ENCODE measurements at places on chromosomes 4 and X.

- no peak for DNase-seq
Measured at GRCh38 chrX:35773958-35774564, 24.1 kb upstream of the MAGEB16 start.

DNA sequence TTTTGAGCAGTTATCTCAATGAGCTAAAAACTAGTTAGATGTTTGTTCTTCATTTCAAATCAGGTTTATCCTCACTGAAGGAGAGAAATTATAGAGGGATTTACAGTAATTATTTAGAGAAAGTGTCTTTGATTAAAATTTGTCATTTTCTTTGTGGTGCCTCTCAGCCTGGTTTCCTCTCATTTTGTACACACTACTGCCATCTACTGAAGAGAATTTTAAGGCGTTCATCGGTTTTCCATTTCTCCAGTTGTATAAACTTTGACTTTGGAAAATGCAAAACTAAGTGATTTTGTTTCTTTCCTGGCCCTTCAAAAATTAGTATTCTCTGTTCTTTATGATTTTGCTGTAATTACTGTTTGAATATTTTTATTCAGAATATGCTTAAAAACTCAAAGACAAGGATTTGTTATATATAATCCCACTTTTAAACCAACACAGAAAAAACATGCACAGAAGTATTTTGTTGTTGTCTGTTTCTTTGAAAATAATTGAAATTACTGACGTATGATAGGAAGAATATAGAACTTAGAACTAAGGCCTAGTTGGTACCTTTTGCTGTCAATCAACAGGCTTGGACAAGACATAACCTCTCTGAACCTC is 34.4 kb upstream of the ANXA3 start:
- DNase-seq, result no peak

- no peak for DNase-seq
Measured at GRCh38 chrX:108224727-108225621, 133.4 kb downstream of the ATG4A start.

DNA sequence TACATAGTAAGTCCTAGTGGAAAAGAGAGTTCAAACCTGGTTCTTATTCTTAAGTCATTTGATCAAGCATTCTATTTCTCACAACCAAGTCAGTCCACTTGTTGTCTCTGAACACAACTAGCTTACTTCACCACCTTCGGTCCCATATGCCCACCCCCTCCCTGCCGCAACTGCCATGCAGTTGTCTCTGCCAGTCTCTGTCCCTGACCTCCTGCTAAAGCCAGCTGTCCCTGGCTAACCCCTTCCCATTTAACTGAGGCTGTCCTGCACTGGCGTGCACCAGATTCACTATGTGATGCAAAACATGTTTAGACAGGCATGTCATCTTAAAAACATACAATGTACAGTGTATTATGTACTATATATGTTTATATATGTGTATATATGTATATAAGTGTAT is 12.7 kb downstream of the FRAS1 start:
- no peak for DNase-seq

DNA sequence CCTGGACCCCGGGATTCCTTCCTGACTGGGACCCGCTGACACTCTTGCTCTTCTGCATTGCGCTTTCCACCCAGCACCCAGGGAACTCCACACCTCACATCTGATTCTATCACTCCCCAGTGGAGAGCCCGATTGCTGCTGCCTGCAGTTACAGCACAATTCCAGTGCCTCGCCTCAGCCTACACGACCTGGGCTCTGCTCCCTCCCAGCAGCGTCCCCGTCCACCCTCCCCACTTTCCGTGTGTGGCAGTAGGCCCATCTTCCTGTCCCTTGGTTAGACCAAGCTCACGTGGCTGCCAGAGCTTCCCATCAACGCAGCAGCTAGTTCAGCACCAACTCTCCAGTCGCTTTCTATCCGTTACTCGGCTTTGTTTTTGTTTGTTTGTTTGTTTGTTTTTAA is 66.6 kb upstream of the SORBS2 start:
- DNase-seq, result no peak

DNA sequence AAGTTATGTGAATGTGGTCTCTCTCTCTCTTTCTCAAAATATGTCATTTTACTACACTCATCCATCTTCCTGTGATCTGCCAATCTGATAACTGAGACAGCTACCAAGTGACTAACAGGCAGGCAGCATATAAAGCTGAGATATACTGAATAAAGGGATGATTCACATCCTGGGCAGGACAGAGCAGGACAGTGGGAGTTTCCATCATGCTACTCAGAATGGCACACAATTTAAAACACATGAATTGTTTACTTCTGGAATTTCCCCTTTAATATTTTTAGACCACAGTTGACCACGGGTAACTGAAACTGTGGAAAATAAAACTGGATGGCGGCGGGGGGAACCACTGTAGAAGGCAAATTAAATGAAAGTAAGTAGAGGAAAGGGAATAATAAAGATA is 58.6 kb upstream of the DCTD start:
- DNase-seq, result no peak

- no peak for DNase-seq
Measured at GRCh38 chr4:568351-568652, 7.8 kb downstream of the TMEM271 start.

DNA sequence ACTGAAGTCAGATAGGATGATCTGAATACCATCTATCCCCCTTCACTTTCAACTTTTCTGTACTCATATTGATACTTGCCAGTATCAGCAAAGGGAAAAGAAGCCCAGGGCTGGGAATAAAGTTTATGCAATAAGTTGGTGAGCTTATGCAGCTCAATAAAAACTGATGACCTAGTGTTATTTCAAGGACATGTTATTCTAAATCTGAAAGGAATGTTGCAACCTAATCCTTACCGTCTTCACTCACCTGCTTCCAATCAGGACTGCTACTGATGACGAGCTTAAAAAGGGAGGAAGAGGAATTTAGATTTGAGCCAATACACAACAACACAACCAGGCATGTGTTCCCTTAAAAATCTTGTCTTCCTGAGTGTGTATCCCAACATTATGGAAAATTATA is 419.9 kb downstream of the SPRY1 start:
- no peak for DNase-seq

GRCh38 chr4:87423317-87424098 is 1.1 kb downstream of the NUDT9 start:
- DNase-seq, result no peak

- no peak for DNase-seq
Measured at GRCh38 chr4:107548211-107548905, 171.7 kb downstream of the PAPSS1 start.

DNA sequence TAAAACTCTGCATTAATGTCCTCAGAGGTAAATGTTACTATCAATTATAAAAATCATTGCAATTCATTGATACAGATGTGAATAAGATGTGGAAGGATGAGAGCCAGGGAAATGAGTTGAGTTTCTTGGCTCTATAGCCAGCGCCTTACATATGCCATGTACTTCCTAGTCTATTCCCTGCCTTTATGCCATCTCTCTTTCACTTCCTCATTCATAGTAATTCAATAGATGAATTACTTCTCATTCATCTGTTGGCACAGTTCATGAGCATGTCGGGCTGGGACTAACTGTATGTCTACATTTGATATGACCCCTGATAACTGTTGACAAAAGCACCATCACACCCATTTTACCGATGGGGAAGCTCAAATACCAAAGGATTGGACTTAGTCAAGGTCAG is 55.7 kb downstream of the LNX1 start:
- DNase-seq, result no peak

DNA sequence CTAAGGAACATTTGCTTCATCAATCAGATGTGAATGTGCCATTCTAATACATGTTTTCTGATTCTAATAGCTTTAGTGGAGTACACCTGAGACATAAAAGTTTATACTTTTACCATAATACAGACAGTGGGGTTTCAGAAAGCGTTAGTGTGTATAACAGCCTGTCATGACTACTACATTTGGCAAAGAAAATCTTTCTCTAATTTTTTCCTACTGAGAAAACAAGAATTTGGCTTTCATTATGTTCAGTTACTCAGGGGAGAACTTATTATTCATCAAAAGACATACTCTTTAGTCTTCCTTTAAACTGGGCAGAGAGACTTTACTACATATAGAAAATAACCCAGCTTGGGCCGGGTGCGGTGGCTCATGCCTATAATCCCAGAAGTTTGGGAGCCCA is 104.9 kb downstream of the PCDH18 start:
- no peak for DNase-seq

GRCh38 chrX:118503260-118504041 is 7.8 kb downstream of the DOCK11 start:
- no peak for DNase-seq

DNA sequence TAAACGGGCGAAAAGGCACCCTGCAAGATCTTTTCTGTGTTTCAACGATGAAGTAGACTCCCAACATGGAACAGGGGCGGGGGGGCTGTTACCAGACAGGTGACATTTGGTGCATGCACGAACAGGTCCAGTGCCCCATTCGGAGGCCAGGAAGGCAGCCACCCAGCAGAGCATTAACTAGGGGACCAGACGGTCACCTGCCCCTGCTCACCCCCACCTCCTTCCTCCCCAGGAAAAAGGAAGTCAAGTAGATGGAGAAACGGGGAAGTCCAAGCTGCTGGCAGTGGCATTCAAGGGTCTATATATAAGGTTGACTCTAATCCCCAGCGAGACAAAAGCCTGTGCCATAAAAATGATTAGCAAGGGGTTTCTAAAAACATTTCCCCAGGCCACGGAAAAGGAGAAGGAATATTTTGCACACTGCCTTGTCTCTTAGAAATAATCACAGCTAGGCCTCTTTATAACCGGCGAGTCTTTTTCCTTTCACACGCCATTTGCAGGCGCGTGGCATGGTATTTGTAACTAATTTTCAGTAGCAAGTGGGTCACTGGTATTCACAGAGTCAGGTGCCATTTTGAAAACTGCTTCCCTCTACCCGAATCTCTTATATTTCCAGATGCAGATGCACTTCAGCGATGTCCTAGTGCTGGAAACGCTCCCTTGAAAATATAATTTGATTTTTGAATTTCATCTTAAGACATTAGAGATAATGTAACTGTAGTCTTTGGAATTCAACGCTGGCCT is 1.2 kb upstream of the TMSB4X start:
- DNase-seq, result no peak

- no peak for DNase-seq
Measured at GRCh38 chr4:10925996-10926395, 241.4 kb upstream of the CLNK start.

GRCh38 chr4:119955256-119955655 is 111.4 kb downstream of the MAD2L1 start:
- DNase-seq, result no peak

- no peak for DNase-seq
Measured at GRCh38 chr4:80489798-80490197, 154.3 kb downstream of the CFAP299 start.

GRCh38 chr4:87697272-87697671 is 47.2 kb downstream of the DMP1 start:
- no peak for DNase-seq

DNA sequence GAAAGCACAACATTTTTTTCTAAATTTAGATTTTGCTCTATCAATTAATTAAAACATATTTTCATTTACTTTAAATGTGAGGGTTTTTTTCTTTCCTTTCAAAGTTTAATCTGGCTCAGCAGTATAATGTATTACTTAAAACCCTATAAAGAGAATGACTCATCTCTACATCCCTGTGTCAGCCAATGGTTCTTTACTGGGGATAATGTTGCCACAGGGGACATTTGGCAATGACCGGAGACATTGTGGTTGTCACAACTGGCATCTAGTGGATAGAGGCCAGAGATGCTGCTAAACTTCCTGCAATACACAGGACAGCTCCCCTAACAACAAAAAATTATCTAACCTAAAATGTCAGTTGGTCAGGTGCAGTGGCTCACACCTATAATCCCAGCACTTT is 53.8 kb downstream of the SYNPO2 start:
- no peak for DNase-seq

DNA sequence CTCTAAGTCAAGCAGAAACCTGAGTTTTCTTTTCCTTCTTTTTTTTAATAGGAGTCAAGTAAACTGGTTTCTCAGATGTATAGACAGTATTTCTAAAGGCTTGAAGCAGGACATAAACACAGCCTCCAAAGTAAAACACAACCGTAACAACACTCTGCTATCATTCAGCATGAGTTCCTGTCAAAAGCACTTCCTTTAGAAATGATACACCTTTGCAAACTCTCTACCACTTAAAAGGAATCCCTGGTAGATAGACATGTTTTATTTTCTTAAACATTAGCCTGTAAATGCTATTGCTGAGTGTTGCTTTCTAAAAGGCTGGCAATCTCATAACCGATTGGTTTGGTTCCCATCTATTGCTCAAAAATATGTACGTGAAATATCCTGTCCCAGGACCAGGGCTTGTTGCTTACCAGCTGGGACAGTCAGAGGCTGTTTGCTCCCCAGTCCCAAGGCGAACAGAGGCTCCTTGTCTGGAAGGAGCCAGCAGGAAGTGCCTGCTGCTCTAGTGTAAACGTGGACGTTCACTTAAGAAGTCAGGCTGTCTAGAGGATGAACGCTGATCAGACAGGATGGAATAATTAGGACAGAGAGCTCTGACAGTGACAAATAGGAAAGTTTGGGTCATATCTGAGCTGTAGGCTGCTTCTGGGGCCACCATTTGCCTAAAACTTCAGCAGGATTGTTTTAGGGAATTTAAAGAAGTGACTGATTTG is 173.9 kb upstream of the KLF3 start:
- peak; percentile 46 for DNase-seq

DNA sequence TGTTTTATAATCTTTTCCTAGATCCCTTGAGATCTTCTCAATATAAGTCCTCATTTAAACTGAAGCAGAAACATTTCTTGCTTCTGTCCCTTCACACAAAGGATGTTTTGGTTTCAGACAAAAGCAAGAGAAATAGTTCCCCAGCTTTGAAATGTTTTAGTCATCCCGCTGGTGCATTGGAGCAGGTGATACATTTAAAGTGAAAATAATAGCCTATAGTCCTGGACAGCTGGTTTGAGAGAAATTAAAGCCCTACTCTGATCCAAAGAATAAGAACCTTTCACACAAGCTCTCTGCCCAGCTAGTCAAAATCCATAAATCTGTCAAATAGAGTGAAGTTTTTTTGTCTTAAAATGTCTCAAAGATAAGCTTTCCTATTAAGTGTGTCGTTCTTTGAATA is 79.4 kb downstream of the LUZP4 start:
- no peak for DNase-seq

- peak; percentile 49 for DNase-seq
Measured at GRCh38 chrX:103780336-103781061, 3.9 kb downstream of the PLP1 start.

- DNase-seq, result no peak
Measured at GRCh38 chr4:120692964-120693363, 229.6 kb downstream of the PRDM5 start.

DNA sequence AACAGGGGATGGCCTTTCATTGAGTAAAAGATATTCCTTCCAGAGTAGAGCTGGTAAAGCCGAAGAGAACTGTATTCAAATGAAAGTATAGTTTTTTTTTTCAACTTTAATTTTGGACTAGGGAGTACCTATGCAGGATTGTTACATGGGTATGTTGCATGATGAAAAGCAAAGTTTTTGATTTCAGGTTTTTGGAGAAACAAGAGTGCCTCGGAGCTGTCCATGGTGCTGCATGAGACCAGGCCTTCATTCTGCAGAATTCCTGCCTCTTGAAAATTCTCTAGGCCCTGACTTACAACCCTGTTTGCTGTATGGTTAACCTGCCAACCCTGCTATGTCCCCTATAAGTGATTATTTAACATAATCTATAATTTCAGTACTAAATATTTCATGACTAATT is 1065.7 kb upstream of the FTHL17 start:
- no peak for DNase-seq

Data from head of caudate nucleus (tissue), 42 donors.